ENCODE measurements at places on chromosomes 3 and 15. TPM values are rescaled to one million over a fixed set of nuclear protein-coding genes. Genes with fewer than 3 reads are reported as not detected.

Gene PLSCR2
- not detected for total RNA-seq

Gene PLA2G4D
- not detected for total RNA-seq

Gene AP4E1
- 9.9 TPM for total RNA-seq

Gene ABHD17C
- 5.3 TPM for total RNA-seq

Gene TF
- total RNA-seq, result 31.8 TPM

Gene SPRED1
- 19.9 TPM for total RNA-seq

Gene LDHAL6B
- not detected for total RNA-seq

Gene GOLGA6L4
- total RNA-seq, result 1.5 TPM

Gene ASB14
- 0.41 TPM for total RNA-seq

Gene ITIH1
- total RNA-seq, result not detected

DNA sequence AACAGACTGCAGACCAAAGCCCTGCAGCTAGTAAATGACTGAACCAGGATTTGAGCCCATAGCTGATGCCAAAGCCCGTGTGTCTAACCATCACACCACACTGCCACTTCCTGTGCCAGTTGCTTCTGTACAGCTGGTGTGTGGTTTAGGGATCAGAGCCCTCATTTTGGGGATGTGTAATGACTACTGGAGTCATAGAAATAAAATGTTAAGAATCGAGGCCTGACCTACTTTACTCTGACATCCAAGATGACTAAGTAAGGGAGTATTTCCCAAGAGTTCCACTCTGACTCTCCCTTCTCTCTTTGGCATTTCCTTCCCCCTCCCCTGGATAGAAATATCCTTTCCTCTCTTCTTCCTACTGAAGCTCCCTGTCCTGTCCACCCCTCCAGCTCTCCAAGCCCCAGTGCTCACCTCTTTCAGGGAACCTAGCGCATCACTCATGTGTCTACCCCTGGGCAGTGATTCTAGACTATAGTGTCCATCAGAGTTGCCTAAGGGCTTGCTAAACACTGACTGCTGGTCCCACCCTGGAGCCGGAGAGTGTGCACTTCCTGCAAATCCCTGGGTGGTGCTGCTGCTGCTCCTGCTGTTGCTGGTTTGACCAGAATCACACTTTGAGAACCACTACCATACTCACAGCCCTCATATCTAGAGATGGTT lies 53.8 kb downstream of the MGLL start:
- DNase-seq, result no peak

GRCh38 chr15:33587773-33588172 lies 277.0 kb downstream of the RYR3 start:
- DNase-seq, result no peak

- DNase-seq, result no peak
These were observed 21.2 kb downstream of the CCR4 start for GRCh38 chr3:32972482-32973146.

DNA sequence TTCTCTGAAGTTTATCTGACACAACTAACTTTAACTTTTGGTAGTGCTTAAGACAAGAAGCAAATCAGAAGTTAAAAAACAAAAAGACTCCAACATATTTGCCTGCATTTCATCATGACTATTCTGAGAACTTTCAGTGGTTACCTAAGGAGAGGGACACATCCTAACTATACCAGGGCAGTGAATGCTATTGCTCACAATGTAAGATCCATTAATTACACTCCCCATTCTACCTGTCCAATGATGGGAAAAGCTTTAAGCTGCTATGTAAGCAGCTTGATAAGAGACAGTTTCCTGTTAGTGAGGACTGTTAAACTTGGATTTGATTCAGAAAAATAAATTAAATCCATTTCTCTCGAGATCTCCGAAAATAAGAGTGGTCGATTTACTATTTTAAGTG lies 37.5 kb downstream of the SERPINI1 start:
- DNase-seq, result no peak

DNA sequence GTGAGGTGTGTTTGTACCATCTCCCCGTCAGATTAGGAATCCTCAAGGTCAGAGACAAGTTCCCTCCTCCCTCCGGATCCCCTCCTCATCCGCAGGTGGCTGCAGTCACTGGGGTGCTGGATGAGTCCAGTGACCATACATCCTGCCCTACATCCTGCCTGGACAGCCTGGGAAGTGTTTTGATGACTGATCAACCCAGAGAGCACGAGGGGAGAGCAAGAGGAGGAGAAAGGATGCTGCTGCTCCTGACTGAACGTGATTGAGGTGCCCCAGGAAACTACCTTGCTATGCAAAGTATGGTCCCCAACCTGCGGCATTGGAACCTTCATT lies 65.1 kb downstream of the SLC12A8 start:
- DNase-seq, result no peak

GRCh38 chr3:50639055-50639494 lies 22.1 kb downstream of the MAPKAPK3 start:
- no peak for DNase-seq

GRCh38 chr15:29857221-29857789 lies 35.0 kb upstream of the TJP1 start:
- no peak for DNase-seq

- peak; percentile 54 for DNase-seq
These were observed 86.4 kb upstream of the SLC4A7 start for GRCh38 chr3:27570421-27571106.

- DNase-seq, result no peak
These were observed 152.6 kb upstream of the TPM1 start for GRCh38 chr15:62889734-62890505.

GRCh38 chr15:85097250-85097649 lies 115.6 kb downstream of the PDE8A start:
- DNase-seq, result no peak

GRCh38 chr3:24271228-24271627 lies 223.4 kb downstream of the THRB start:
- no peak for DNase-seq

GRCh38 chr3:41792806-41793205 lies 169.1 kb downstream of the ULK4 start:
- no peak for DNase-seq

DNA sequence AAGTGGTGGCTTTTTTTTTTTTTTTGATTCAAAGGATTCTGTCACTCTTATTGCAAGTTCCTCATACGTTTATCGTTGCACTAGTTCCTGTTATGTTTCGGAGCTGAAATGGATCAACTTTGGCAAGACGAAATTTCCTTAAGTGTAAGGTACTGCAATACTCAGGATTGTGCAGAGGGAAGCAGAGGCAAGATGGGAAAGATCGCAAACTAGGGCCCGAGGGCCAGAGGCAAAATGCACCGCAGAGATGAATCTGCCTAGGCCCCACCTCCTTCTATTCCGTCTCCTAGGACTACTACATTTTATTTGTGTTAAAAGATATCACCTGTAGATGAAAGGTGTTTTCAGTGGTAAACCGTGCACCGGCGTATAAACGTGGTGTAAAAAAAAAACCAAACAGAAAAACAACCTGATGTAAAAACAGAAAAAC lies 331 bp downstream of the RNU6-1 start:
- DNase-seq, result no peak

- no peak for DNase-seq
These were observed 122.3 kb upstream of the PTPRG start for GRCh38 chr3:61439122-61439458.

- peak; percentile 80 for DNase-seq
These were observed 279.3 kb upstream of the LRRFIP2 start for GRCh38 chr3:37453393-37454389.
